ENCODE measurements at places on chromosomes 6 and 20.

- DNase-seq: no peak
These were observed 20.2 kb upstream of the TULP4 start for GRCh38 chr6:158292016-158292415.

DNA sequence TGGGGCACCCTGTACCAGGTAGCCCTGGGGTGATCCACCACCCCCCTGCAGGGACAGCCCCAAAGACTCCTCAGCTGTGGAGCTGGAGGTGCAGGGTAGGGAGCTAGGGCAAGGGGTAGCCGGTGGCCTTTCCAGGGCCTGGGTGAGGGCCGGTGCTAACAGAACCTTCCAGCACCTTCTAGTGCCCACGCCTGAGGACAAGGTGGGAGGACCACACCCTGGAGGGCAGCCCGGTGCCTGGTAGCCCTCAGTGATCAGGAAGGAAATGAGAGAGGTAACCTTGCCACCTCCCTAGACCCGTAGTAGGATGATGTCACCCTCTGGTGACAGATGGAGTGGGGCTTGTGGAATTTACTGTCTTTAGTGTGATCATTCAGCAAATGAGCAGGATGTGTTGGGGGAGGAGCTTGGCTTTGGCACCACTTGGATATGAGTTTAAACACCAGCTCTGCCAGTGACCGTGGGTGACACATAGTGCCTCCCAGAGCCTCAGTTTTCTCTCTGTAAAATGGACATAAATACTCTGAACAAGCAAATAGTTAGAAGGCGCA, 187.7 kb downstream of the NFATC2 start:
- no peak for DNase-seq

- DNase-seq: no peak
These were observed at the start of gene LAMA4 for GRCh38 chr6:112253841-112254816. Gene LAMA4, minus strand, starts transcription at chr6:112254567. Its CDS starts 417 bp downstream, at chr6:112254150.

- no peak for DNase-seq
These were observed 2.3 kb downstream of the KLHDC3 start for GRCh38 chr6:43016176-43016942.
